ENCODE measurements at places on chromosomes 2 and 18.

DNA sequence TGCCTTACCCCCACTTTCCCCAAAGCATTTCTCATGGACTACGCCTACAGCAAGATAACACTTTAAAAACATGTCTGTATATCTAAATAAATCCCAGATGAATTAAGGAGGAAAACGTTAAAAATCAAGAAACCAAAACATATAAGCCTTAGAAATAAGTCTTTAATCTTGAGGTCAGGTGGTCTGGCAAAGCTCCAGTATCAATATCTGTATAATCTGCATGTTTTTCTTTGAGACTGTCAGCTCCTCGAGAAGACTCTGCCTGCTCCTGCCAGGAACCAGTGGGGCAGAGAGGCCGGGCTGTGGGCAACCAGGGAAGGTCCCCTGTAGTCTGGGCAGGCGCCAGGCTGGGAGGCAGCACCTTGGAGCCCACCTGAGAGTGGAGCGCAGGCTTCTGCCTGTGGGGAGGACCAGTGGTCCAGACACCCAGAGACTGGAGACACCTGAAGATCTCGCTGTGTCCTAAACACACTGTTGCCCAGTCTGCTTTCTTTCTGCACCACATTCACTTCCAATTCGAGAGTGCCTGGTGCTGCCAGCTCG is 291.0 kb upstream of the SOX11 start:
- DNase-seq = no peak

DNA sequence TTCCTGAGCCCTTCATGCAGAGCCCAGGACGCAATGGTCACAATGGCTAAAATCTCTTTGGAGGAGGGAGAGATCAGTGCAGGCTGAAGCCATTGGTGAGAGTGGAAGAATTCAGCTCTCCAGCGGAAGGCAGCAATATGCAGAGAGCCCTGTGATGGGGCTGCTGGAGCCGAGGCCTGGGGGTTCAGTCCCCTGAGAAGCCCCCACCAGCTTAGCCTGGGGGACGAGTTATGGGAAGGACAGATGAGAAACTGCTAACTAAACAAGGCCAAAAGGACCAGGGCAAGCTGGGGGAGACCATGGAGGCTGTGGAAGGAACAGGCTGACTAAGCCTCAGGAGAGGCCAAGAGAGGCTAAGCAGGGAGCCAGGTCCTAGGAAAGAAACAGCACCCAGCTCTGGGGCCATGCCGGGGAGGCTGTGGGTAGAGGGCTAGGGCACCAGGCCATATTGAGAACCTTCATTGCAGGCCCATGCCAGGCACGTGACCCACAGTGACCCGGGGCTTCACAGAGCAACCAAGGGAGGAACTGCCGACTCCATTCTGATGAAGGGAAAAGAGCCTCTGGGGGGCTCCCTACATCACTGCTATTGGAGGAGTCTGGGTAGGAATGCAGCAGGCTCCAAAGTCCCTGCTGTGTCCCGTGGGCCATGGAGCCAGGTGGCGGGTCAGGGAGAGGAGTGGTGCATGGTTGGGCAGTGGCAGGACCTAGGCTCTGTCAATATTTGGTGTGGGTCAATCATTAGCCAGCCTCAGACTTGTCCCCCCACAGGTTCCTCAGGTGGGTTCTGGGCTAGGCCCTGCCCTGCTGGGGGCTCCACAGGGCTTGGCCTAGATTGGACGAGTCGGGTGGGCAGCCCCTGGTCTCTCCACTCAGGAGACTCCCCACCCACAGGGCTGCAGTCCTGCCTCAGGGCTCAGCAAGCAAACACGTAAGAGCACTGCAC is 19.8 kb downstream of the PROC start:
- DNase-seq = no peak

DNA sequence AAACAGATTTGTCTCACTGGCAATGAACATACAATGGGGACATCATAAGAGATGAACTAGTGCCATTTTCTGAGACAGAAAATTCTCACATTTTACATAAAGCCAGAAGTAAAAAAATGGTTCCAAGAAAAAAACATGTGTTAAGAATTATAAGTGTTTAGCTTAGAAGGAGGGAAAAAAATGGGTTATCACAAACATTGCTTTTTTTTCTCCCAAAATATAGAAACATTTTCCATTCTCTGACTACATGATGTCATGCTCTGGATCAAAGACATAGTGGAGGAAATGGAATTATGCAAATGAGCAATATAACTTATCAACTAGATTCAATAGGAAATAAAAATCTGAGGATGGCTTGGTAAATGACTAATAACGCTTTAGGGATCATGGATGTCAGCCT is 49.8 kb downstream of the SPATS2L start:
- DNase-seq = no peak

- DNase-seq = no peak
Measured at GRCh38 chr2:138534791-138535190, 33.2 kb downstream of the SPOPL start.

DNA sequence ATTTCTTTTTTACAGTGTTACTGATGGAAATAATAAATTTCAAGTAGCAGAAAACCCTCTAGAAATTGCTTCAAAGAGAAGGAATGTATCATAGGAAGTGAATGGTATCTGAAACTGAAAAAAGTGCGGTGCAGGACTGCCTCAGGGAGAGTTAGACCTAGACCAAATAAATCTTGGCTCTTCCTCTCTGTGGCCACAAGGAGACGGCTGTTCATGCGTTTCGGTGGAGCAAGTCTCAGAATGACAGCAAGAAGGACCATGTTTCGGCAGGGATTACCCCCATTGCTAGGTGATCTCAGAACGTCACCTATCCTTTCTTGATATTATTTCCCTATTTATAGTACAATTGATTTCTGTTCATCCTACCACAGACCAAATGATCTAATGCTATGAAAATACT is 522.3 kb downstream of the SOX11 start:
- DNase-seq = no peak

GRCh38 chr2:238423561-238424312 is 3.0 kb upstream of the ASB1 start:
- no peak for DNase-seq

DNA sequence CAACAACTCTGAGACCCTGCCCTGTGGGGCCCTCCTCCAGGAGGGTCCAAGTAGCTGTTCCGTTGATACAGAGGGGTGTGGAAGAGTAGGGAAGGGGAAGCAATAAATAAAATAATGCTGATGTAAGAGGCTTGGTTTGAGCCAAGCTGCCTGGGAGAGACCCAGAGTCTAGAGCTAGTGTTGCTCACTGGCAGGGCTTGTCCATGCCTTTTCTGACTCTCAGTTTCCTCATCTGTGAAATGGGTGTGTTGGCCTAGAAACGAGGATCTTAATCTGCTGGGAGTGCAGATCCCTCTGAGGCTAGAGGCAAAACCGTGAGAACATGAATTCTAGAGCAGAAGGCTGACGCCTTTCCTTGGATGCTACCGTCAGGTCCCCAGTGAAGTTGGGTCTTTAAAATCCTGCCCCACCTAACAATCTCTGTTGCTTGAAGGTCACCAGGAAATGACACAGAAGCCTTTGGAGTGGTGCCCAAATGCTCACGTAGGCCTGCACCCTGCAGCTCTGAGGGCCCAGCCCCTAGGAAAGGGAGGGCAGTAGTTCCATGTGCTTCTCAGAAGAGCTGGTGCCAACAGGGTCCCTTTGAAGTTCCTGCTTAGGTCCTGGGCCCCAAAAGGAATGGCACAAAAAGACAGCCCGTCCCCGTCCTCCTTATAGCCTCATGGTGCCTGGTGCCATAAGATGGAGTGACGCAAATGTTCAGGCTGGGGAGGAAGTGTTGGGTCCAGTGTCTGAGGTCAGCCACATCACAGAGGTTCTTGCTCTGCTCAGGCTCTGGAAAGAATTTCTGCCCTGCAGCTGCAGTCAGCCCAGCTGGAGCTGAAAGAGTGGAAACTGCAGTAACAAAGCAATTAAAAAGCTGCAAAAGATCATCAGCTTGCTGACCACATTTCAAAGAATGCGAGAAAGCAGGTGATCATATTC is 73.2 kb upstream of the SMAD2 start:
- no peak for DNase-seq
